Breast epithelium (tissue), 4 donors: ENCODE measurements at places on chromosomes 4 and X. TPM values are rescaled to one million over a fixed set of nuclear protein-coding genes. Genes with fewer than 3 reads are reported as not detected.

Gene PABPC1L2A
- total RNA-seq: not detected

Gene CD40LG
- total RNA-seq: 0.33 TPM

DNA sequence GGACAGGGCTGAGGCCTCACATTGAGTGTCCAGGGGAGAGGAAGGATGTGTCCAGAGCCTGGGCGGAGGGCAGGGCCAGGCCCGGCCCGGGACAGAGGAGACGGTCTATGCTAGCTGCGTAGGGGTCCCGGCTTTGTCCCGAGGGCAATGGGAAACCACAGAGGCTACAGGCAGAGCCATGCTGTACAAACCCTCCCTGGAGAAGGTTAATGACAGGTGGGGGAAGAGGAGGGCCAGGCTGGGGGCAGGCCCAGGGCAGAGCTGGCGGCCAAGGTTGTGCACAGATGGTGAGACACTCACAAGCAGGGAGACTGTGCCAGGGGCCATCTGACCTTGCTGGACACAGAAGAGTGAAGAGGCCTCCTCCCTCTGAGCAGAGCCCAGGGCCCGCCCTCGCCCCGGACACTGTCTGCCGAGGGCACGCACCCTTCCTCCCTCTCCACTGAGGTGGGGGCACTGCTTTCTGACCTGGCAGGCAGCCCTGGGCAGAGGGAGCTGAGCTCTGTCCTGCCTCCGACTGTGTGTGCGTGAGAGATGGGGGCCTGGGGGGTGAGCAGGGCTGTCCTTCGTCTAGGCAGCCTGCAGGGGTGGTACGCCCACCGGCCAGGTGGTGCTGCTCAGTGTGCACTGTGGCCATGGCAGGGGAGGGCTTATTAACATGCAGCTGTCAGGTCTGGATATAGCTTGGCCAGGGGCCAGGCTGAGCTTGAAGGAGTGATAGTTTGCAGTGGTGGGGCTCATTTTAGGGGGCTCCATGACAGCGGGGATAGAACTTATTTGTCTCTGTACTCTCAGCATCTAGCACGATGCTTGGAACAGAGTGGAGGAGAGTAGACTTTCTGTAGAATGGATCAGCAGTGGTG, 75.7 kb upstream of the LRPAP1 start:
- DNase-seq: no peak
- no peaks in the 10 kb centered on the region for H3K4me1 ChIP-seq
- no peaks in the 10 kb centered on the region for H3K36me3 ChIP-seq

Gene PAGE2
- total RNA-seq: not detected

Gene STK32B
- total RNA-seq: 2.2 TPM

- H3K27me3 ChIP-seq: no peaks in the 10 kb centered on the region
- DNase-seq: no peak
- no peaks in the 10 kb centered on the region for H3K4me1 ChIP-seq
- no peak overlapping the region for H3K4me3 ChIP-seq
- H3K27ac ChIP-seq: no peak overlapping the region
- no peaks in the 10 kb centered on the region for H3K36me3 ChIP-seq
These were observed 410.9 kb downstream of the PDGFC start for GRCh38 chr4:156560701-156561100.

DNA sequence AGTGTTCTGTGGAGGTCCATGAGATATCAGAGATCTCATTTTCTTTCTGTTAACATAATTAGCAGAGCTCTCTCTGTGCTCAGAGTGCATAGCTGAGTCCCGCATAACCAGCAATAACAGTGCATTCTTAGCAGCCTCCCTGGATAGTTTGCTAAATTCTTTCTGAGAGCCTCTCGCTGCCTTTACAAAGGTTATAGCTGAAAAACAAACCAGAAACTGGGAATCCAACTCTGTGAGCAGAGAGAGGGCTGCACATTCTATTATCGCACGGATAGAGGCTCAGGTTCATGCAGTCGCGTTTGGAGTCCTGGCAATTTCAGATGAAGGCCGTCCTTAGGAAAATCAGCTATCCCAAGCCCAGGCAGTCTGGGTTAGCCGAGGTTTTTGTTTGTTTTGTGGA, 1.2 kb downstream of the ENPP6 start:
- H3K4me3 ChIP-seq: no peak overlapping the region
- no peak for DNase-seq
- no peak overlapping the region for H3K27ac ChIP-seq
- no peaks in the 10 kb centered on the region for H3K4me1 ChIP-seq
- no peaks in the 10 kb centered on the region for H3K27me3 ChIP-seq
- H3K36me3 ChIP-seq: no peaks in the 10 kb centered on the region

GRCh38 chr4:146232131-146232722, 17.9 kb downstream of the REELD1 start:
- no peaks in the 10 kb centered on the region for H3K4me1 ChIP-seq
- no peaks in the 10 kb centered on the region for H3K36me3 ChIP-seq
- no peak overlapping the region for H3K4me3 ChIP-seq
- H3K27ac ChIP-seq: no peak overlapping the region

Gene GATA1
- not detected for total RNA-seq

GRCh38 chrX:49187028-49187394, 838 bp upstream of the PRICKLE3 start:
- peak overlapping the region; percentile 92 for H3K27ac ChIP-seq
- no peaks in the 10 kb centered on the region for H3K27me3 ChIP-seq
- no peak overlapping the region for H3K4me3 ChIP-seq
- no peaks in the 10 kb centered on the region for H3K36me3 ChIP-seq
- DNase-seq: no peak
- H3K4me1 ChIP-seq: no peaks in the 10 kb centered on the region

- no peaks in the 10 kb centered on the region for H3K27me3 ChIP-seq
- no peaks in the 10 kb centered on the region for H3K36me3 ChIP-seq
- H3K4me1 ChIP-seq: no peaks in the 10 kb centered on the region
- no peak overlapping the region for H3K4me3 ChIP-seq
These were observed 43.6 kb downstream of the GUCY1B1 start for GRCh38 chr4:155802190-155802959.

DNA sequence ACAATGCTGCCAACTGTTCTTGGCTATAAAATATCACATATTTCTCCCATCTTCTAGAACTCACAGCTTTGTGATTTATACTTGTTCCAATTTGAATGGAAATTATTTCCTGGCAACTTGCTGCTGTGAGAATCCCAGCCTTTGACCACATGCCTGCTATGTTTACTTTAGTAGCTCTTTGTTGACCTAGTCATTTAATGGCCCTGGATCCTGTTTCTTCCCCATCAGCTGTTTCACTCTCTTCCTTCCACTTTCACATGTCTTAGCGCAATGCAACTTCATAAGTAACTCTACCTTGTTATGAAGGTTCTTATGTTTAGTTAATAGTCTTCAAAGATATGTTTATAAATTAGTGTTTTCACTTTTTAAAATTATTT, 1973.6 kb upstream of the AGA start:
- no peak overlapping the region for H3K4me3 ChIP-seq
- no peaks in the 10 kb centered on the region for H3K36me3 ChIP-seq
- no peaks in the 10 kb centered on the region for H3K27me3 ChIP-seq
- DNase-seq: no peak
- H3K27ac ChIP-seq: no peak overlapping the region
- H3K4me1 ChIP-seq: no peaks in the 10 kb centered on the region

DNA sequence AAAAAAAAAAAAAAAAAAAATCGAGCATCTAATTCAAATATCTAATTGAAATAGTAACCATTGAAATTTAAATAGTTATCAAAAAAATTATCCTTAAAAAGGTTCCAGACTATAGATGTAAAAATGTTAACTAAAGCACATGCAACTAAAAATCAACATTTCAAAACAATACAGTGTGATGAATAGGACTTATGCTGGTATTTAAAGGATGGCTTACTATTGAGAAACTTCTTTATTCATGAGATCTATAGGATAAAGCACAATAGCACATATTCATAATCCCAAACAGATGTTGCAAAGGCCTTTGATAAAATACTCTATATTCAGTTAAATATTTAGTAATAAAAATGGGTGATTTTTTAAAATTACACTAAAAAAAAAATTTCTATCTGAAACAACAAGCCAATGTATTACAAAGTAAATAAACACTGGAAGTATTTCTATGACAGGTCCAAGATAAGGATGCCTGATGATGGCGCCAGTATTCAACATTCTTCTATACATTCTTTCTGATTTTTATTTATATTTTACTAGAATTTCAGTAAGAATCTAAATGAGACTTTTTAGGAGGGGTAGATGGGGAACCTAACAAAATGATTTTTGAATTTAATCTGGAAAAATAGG, 26.3 kb downstream of the DCLK2 start:
- H3K4me3 ChIP-seq: no peak overlapping the region
- no peaks in the 10 kb centered on the region for H3K27me3 ChIP-seq
- no peaks in the 10 kb centered on the region for H3K4me1 ChIP-seq
- no peak for DNase-seq
- no peaks in the 10 kb centered on the region for H3K36me3 ChIP-seq

Gene TAF9B
- total RNA-seq: 25.2 TPM

DNA sequence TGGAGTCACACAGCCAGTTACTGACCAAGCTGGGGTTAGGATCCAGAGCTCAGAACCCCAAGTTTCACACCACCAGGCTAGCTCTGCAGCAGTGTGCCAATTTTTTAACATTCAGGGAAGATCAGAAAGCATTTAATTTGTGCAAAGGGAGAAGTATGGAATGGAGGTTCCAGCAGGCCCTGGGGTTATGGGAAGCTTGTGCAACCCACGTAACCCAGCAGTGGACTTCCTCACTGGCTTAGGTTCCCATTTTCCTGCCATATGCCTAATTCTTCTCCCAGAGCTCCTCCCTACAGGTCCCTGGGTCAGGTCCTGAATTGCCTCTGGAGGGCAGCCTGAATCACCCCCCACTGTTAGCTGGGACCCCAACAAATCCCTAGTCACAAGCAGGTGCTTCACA, 14.0 kb downstream of the APLN start:
- DNase-seq: no peak
- H3K36me3 ChIP-seq: no peaks in the 10 kb centered on the region
- H3K4me1 ChIP-seq: no peaks in the 10 kb centered on the region
- peaks cover 40% of the 10 kb centered on the region for H3K27me3 ChIP-seq
- H3K4me3 ChIP-seq: no peak overlapping the region
- H3K27ac ChIP-seq: no peak overlapping the region

Gene PRR32
- total RNA-seq: not detected

DNA sequence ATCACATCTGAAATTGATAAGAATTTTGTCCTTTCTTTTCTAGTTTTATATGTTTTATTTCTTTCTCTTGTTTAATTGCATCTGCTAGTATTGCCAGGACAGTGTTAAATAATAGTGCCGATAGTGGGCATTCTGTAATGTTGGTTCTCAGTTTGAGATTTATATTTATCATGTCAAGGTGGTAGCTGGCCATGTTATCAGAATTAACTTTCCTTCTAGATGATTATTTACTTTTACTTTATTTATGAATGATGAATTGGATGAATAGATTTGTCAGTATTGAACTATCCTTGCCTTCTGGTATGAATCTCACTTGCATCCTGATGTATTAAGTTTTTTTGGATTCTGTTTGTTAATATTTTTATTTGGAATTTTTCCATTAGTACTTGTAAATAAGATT, 42.7 kb downstream of the METAP1 start:
- no peaks in the 10 kb centered on the region for H3K4me1 ChIP-seq
- H3K4me3 ChIP-seq: no peak overlapping the region
- H3K36me3 ChIP-seq: no peaks in the 10 kb centered on the region
- H3K27me3 ChIP-seq: no peaks in the 10 kb centered on the region
- no peak overlapping the region for H3K27ac ChIP-seq
- DNase-seq: no peak

Gene RTL3
- 1.6 TPM for total RNA-seq

DNA sequence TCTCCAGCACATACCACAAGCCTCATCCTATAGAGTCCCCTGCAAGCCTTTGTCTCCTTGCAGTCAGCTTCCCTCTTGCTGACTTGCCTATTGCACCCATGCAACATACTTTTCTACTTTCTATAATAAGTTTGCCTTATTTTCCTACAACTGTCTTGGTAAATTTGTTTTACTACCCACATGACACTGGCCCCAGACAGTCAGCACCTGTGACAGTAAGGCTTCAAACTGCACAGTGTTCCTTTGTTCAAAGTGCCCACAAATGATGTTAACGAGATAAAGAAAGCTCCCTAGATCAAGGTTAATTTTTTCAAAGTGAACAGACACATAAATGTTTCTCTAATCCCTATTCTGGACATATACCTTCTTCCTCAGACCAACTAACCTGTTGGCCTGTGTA, 529.1 kb upstream of the PCDH10 start:
- H3K4me1 ChIP-seq: no peaks in the 10 kb centered on the region
- no peak overlapping the region for H3K27ac ChIP-seq
- DNase-seq: no peak
- no peaks in the 10 kb centered on the region for H3K27me3 ChIP-seq
- no peaks in the 10 kb centered on the region for H3K36me3 ChIP-seq

DNA sequence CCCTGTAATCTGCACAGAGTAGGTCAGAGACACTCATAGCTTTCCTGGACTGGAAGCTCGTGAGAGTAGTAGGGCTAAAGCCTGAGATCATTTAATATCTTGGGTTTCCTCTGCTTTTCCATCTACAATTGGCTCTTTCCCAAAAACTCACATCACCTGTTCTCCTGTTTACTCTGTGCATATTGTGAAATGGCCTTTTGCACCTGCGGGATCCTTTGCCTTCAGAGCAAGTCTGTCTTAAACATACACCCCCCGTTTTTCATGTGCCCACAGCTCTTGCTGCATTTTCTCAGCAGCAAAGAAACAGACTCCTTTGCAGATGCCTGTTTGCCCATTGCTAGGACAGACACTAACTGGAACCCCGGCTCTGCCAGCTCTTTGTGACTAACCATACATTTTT, 608.3 kb upstream of the PCDH10 start:
- no peaks in the 10 kb centered on the region for H3K4me1 ChIP-seq
- H3K27ac ChIP-seq: no peak overlapping the region
- H3K4me3 ChIP-seq: no peak overlapping the region
- DNase-seq: no peak
- H3K27me3 ChIP-seq: no peaks in the 10 kb centered on the region

DNA sequence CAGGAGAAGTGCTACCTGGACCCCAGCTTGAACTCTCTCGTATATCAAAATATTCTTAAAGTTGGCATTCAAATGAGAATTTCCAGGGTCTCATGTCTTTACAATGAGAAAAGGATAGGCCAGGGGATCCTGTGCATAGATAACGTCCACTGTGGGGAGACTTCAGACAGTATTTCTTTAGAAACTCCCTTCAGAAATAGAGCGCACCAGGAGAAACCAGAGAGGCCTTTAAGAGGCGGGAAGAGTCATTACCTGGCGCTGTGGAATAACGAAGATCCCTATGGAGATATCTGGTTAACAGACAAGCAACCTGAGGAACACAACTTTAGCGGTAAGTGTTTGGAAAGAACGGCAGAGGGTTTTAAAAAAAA, 600 bp downstream of the RADX start:
- no peaks in the 10 kb centered on the region for H3K27me3 ChIP-seq
- DNase-seq: no peak
- H3K27ac ChIP-seq: no peak overlapping the region
- no peaks in the 10 kb centered on the region for H3K4me1 ChIP-seq

DNA sequence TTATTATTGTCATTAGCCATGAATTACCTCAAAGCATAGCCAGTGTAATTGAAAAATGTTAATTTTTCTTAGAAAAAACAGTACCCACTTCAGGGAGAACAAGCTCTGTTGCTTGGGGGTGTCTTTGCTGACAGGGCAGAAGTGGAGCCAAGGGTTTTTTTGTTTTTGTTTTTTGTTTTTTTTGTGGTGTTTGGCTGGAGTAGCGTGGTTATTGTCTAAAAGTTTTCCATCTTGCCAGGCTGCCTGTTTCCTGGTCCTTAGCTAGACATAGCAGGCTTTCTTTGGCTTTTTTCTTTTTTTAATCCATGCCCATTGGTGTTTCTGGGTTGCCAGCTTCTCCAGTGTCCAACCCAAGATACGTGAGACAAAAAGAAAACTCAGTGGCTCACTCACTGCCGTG, 61.5 kb downstream of the CASP3 start:
- no peak overlapping the region for H3K4me3 ChIP-seq
- no peaks in the 10 kb centered on the region for H3K4me1 ChIP-seq
- no peaks in the 10 kb centered on the region for H3K27me3 ChIP-seq
- DNase-seq: no peak

- H3K27ac ChIP-seq: no peak overlapping the region
- H3K36me3 ChIP-seq: no peaks in the 10 kb centered on the region
- no peak for DNase-seq
These were observed 17.5 kb downstream of the MTMR8 start for GRCh38 chrX:64377753-64378152.
